ENCODE measurements at places on chromosomes 2 and 18. TPM values are rescaled to one million over a fixed set of nuclear protein-coding genes. Genes with fewer than 3 reads are reported as not detected.

DNA sequence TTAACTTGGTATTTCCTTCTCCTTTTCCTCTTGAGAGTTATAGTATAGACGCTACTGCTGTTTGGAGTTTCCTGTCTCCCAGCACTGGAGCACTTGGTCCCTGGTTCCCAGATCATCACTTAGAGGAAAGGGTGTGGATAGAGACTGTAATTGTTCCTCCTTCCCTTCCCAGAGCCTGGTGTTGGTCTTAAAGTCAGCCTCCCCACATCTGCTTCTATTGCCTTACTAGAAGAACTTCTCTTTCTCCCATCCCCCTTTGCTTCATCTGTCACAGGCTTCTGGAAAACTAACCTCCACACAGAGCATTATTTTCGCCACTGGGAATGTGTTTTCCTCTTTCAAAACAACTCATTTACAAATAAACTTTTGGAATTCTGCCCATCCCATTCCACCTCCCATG is 131.0 kb downstream of the CCDC85A start:
- no peak for DNase-seq

GRCh38 chr2:162067596-162067995 is 6.4 kb downstream of the DPP4 start:
- DNase-seq = no peak

- no peak for DNase-seq
Measured at GRCh38 chr2:49248506-49248905, 94.2 kb upstream of the FSHR start.

DNA sequence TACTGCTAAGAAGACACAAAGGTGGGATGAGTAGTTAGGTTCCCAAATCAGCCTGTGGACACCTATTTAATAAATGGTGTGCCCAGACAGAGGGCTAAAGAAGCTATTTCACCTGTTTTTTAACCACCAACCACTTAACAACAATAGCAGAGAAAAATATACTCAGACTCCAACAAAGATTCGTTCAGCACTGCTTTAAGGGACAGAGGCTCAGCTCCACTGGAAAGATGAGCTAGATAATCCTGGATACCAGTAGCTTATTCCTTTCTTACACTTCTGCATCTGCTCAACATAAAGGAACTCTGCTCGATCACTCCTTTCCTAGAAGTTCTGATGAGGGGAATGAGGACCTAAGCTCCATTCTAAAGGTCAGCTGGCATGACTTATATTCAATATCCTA is 44.5 kb downstream of the PTCD3 start:
- DNase-seq = no peak

- DNase-seq = no peak
Measured at GRCh38 chr2:9749546-9750223, 93.6 kb upstream of the TAF1B start.

DNA sequence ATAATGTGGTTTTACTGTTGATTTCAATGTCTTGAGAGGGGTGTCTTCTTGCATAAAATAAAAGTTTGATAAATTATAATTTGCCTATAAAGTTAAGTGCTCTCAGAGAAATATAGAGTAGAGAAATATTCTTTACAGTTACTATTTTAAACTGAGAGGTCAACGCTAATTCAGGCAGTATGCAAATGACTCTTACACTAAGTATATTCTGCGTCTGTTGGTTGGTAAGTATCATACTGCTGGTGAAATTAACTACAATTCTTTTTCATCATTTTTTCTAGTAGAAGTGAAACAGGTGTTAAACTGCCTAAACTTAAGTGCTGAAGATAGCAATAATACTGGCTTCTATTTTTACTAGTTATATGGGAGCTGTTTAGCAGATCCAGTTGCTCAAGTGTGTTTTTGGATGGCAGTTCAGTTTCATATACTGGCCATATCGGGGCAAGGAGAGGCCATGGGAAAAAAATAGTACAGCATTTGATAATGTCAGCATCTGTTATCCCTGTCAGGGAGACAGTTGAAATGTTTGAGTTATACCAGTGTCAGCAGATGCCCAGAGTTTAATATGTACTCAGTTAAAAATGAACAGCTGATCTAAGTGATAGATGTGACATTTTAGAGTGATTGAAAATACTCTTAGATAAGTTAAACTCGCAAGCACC is 86.2 kb downstream of the MIB1 start:
- no peak for DNase-seq

DNA sequence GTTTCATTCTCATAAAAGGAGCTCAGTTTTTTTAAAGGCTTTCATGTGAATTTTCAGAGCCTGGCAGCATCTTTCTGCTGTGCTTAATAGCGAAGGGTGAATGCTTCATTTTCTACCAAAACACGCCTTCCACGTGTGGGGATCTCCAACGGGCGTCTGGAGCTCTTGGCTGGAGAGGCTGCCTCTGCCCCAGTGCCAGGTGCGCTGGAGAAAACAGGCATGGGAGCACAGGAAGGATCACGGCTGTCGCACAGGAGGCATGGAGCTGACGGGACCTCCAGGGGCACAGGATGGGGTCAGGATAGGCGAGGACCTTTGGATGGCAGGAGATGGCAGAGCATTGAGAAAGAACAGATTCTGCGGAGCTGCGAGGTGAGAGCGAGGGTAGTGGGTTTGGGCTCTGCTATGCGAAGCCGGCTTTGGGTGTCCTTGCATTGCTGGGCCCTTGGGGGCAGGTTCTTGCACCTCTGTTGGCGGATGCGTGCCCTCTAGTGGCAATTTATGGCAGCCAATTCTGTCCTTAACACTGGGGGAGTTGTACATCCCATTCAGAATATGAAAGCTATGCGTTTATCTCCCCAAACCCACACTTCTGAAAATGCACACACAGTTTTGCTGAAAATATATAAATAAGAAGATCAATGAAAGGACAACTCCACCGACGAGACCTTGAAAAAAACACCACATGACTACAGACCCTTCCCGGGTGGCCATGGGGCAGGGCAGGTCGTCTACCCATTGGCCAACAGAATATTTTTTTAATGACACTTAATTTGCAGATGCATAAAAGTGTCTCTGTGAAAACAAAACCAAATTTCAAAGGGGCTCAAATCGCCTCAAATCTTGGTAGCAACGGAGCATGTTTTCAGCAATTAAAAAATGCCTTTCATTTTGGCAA is 90.4 kb upstream of the SLC35G4 start:
- DNase-seq = no peak

DNA sequence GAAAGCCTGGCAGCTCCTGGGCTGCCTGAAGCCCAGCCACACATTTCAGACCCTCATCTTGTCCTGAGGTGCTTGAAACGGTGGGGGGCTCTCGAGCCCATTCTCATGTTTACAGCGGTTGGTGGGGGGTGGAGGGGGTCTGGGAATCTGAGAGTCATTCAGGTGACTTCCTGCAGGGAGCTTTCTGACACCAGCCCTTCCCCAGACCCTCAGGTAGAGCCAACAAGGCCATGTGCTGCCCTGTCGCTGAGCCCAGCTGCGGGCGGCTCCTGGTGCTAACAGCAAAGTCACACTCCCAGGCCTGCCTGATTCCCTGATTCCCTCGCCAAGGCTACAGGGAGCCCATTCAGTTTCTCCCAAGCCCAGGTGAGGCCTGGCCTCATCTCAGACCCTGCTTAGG is 324.9 kb upstream of the MEX3C start:
- no peak for DNase-seq

DNA sequence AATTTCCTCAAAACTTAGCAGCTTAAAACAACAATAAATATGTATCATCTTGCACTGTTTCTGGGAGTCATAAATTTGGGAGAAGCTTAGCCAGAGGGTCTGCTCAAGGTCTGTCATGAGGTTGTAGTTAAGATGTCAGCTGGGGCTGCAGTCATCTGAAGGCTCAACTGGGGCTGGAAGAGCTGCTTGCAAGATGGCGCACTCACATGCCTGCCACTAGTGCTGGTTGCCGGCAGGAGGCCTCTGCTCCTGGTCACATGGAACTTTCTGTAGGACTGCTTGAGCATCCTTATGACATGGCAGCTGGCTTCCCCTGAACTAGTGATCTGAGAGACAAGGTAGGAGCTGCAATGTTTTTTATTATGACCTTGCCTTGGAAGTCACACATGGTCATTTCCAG is 215.5 kb upstream of the HAAO start:
- no peak for DNase-seq

DNA sequence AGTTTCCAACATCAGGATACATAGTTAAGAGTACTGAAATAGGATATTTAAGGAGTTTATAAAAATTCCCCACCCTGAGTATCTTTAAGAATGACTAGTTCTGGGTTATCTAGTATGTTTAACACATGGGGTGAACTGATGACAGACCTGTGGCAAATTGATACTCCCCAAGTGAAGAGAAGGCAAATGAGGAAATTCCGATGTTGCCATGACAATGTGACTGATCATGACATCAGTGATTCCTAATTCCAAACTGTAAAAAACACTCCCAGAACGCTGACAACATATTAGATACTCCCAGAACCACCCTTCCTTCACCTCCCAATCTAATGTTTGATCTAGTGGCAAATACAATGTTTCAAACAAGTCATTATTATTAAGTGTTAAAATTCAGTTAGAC is 77.6 kb downstream of the RBMS1 start:
- DNase-seq = no peak

DNA sequence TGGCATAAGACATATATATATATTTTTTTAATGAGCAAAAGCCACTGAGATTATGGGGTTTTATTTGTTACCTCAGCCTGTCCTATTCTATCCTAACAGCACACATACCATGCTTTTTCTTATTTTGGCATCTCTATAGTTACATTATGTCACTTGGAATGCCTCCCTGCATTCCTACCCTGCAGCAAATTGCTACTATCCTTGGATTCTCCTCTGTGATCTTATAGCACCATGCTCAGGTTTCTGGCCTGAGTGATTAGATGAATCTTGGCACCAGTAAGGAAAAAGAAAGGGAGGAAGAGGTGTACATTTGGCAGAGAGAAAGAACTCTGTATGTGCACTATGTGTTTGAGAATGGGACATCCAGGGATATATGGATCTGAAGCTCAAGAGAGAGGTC is 86.3 kb upstream of the PELI1 start:
- no peak for DNase-seq

GRCh38 chr18:40168026-40168425 is 1787.0 kb upstream of the PIK3C3 start:
- DNase-seq = no peak

- no peak for DNase-seq
Measured at GRCh38 chr2:67559156-67559555, 162.0 kb downstream of the ETAA1 start.

- DNase-seq = no peak
Measured at GRCh38 chr18:28723506-28723905, 546.6 kb upstream of the CDH2 start.

DNA sequence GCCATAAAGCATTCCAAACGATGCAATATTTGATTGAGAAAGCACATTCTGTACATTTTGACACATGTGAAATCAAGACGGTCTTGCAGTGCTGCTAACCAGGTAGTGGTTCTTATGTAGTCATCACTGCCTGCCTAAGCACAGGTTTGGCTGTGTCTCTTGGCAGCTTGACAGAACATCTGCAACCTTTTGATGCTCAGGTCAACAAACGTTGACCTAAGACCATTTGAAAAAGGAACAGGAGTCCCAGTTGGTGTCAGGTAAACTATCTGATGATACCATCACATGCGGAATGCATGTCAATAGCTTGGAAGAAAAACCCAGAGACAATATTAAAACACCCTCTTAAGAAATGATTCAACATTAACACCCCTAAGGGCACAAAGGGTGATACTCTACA is 80.7 kb downstream of the L3MBTL4 start:
- no peak for DNase-seq

DNA sequence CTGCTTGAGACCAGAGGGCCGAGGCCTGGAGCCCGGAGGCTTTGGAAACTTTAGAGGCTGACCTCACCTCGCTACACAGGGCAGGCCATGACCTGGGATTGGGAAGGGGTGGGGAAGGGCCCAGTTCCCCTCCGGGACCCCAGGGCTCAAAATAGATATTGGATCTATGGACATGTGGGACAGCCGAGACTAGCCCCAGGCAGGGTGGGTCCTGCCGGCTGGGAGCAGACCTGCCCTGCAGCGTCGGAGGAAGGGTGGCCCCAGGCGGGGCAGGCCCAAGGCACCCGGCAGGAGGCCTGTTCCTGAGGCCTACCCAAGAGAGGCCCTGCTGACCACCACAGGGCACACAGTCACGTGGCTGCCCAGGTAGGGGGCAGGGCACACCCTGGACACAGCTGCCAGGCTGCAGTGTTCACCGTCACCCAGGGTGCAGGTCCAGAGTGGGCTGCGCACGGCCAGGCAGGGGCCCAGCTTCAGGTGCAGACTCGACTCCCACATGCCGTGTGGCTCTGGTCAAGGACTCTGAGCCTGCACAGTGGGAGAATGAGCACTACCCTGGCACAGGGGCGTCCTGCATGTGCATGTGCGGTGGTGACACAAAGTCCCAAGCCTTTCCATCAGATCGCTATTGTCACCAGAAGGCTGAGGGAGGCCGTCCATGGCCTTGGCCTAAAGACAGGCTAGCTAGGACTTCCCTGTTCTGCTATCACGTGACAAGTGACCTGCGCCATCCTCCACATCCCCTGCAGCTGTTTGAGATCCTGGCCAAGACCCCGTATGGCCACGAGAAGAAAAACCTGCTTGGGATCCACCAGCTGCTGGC is 13.2 kb downstream of the ANO7 start:
- no peak for DNase-seq

DNA sequence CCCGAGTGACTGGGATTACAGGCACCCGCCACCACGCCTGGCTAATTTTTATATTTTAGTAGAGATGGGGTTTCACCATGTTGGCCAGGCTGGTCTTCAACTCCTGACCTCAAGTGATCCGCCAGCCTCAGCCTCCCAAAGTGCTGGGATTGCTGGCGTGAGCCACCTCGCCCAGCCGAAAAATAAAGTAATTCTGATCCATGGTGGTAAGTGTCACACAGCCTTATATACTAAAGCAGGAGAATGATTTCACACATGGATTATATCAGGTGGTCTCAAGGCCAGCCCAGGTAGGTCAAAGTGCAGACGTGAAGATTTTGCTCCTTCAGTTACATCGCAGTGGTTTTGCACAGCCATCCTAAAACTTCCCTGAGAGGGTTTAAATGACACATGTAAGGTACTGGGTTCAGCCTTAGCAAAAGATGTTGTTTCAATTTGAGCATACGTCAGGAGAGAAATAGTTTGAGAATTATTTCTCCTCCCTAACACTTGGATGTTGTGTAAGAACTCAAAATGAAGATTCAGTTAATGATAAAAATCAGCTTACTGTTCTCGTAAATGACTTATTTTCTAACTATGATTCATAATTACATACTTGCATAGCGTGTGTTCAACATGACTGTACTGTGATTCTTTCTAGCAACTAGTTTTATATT is 93.0 kb upstream of the SLC39A10 start:
- no peak for DNase-seq

GRCh38 chr2:46964835-46965560 is 49.4 kb upstream of the MCFD2 start:
- no peak for DNase-seq

Gene KCNG2
- not detected for total RNA-seq

Gene TYW5
- 6.1 TPM for total RNA-seq

Gene MLPH
- total RNA-seq = 21.9 TPM

Gene SCRN3
- 14.7 TPM for total RNA-seq

Gene CNDP1
- not detected for total RNA-seq

Gene SIX2
- total RNA-seq = not detected

Data from sigmoid colon (tissue), 7 donors.